NCI-H460 (cell line): ENCODE measurements at places on chromosomes 5 and 9.

DNA sequence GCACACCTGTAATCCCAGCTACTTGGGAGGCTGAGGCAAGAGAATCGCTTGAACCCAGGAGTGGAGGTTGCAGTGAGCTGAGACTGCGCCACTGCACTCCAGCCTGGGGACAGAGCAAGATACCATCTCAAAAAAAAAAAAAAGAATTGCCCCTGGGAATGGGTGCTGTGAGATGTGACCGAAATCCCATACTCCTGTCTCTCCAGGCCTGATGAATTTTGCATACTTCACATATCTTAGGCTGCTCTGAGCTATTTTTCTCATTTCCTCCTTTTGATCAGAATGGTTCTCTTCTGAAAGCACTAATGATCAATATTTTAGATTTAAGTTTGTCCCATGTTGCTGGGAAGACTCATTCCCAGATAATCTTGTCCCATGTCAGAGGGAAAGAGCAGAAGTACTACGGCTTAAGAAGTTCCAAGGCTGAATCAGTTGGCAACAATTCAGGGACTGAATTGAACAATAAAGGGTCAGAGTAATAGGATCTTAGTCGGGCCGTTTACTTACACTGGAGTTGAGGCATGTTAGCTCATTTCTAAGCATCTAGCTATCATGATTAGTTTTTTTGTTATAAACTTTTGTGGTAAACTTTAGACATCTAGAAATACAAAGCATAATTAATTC is 44.2 kb upstream of the TENT2 start:
- no peak for DNase-seq

GRCh38 chr9:86644675-86645034 is 290.4 kb upstream of the TUT7 start:
- DNase-seq: no peak

DNA sequence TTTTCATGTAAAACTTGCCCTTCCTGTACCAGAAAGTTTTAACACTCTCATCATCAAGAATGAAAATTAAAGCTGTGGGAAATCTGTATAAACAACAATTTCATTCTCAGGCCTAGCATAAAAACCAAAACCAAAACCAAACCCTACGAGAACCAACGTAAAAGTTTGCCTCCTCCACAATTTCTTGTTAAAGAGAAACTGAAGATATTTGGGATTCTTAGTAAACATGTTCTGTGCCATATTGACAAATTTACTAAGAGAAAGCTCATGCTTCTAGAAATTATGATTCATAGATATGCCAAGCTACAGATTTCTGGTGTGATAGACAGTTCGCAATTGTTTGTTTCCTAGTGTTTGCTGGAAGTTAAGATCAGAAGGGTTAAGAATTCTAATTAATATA is 801.0 kb upstream of the NUDT12 start:
- no peak for DNase-seq

DNA sequence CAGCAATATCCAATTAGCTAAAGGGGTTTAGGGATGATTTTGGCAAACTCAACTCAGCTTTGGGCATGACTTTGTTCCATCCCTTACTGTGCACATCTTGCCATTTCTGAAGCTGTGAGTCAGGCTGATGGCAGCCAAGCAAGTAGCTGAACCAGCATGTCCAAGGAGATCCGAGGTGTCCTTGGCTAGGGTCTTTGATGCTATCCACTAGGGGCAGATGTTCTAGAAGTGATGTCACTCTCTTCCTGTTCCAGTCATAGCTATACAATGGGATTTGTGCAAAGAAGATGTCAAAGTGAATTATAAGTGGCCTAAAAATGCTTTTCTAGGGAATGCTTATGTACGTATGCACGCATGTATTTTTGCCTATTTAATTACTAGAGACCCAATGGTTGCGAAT is 160.8 kb upstream of the PAPPA start:
- DNase-seq: no peak

DNA sequence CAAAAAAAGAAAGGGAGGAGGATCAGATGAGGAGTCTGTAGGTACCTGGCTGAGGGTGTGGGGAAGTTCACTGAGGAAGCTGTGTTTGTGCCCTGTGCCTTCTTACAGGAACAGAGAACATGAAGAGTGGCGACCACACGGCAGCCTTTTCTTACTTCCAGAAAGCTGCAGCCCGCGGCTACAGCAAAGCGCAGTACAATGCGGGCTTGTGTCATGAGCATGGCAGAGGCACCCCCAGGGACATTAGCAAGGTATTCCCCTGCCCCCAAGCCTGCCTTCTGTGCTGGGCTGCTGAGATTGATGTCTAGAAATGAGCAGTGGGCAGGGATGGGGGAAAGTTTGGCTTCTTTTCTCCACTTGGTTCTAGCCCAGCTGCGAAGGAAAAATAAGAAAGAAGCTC is 9.5 kb downstream of the DELE1 start:
- no peak for DNase-seq

GRCh38 chr9:135010921-135011320 is 76.5 kb upstream of the OLFM1 start:
- DNase-seq: no peak

DNA sequence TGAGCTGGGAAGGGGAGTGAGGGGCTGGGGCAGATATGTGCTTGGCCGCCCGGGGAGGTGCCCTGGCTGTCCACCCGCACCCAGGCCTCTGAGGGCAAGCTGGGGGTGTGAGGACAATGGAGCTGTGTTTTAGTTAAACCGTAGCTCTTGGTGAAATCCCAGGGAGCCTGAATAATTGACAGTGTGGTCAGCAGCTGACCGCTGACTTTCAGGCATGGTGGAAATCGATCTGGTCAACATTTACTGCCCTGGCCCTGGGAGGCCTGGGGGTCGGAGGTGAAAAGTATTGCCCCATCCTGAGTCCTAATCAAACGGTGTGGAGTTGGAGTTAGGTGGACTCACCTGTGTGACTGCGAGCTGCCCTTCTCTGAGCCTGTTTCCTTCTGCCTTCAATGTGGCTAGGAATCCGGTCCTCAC is 31.2 kb upstream of the CRB2 start:
- DNase-seq: no peak

GRCh38 chr5:1874771-1875220 is 7.9 kb downstream of the IRX4 start:
- no peak for DNase-seq

DNA sequence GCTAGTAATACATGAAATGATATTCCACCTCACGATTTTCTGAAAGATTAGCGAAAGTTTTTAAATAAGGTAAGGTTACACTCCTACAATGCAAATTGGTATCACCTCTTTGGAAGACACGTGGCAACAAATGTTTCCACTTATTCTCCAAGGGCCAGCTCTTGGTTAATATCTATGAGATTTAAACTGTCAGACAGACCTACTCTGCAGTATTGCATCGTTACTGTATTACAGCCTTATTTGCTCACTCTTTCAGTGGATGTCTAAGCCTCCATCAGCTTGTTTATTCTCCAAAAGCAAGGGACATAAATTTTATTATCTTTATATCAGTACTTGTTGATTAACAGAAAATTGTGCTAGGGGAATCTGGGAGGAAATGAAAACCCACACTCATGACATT is 135.7 kb downstream of the MLLT3 start:
- DNase-seq: no peak
